ENCODE measurements at places on chromosomes 6 and 20.
A peak's percentile ranks its signal among the peaks of the same experiment; 100 is the strongest.

GRCh38 chr20:16296931-16297330, 276.3 kb downstream of the KIF16B start:
- DNase-seq: no peak

DNA sequence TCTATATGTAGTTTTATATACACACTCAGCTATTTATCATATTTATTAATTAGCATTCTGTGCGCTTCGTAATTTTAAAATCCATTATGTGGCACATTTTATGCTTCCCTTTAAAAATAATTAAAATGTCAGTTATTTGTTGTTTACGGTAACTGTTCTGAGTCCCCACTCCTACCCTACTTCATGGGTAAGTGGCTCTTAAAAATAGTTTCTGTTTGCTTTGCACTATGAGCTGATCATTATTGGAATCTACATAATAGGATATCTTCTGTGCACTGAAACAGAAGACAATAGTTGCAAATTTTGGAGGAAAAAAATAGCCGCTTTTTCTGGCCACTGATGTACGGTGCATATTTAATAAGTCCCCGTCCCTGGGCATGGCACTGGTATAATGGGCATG, 25.2 kb downstream of the LCA5 start:
- no peak for DNase-seq

DNA sequence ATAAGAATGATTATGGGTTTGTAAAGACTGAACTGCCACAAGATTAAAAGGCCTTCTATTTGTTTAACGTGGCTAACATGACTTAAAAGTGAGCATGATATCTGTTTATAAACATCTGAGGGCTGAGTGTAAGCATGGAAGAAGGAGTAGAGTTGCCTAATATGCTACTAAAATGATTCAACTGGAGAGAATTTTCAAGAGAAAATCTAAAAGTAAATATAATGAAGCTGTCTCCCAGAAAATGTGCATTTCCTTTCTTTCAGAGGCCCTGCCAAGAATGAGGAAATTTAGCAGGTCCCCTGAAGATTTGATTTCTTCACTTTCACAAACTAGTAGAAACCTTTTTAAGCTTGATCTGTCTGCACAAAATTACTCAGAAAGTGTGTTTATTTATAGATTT, 4.2 kb upstream of the EYA4 start:
- peak; percentile 89 for DNase-seq

- no peak for DNase-seq
Observed at GRCh38 chr6:10831609-10832008, 6.7 kb downstream of the MAK start.

Data from HCEC 1CT (cell line).